ENCODE measurements at places on chromosomes 16 and 17.

DNA sequence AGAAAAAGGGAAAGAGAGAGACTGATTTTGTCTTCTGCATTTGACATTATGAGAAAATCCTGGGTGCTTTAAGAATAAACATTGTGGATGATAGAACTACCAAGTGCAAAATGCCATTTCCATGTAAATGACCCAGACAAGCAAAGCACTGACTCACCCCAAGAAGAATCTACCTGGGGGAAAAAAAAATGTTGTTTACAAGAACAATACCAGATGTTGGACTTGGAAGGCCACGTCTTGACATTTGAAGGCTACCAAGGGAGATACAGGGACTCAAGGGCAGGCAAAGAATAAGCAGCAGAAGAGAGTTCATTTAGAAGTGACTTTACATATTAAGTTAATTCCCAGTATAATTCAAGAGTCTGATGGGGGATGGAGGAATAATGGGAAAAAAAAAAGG, 125.3 kb downstream of the TMEM114 start:
- no peak for DNase-seq

DNA sequence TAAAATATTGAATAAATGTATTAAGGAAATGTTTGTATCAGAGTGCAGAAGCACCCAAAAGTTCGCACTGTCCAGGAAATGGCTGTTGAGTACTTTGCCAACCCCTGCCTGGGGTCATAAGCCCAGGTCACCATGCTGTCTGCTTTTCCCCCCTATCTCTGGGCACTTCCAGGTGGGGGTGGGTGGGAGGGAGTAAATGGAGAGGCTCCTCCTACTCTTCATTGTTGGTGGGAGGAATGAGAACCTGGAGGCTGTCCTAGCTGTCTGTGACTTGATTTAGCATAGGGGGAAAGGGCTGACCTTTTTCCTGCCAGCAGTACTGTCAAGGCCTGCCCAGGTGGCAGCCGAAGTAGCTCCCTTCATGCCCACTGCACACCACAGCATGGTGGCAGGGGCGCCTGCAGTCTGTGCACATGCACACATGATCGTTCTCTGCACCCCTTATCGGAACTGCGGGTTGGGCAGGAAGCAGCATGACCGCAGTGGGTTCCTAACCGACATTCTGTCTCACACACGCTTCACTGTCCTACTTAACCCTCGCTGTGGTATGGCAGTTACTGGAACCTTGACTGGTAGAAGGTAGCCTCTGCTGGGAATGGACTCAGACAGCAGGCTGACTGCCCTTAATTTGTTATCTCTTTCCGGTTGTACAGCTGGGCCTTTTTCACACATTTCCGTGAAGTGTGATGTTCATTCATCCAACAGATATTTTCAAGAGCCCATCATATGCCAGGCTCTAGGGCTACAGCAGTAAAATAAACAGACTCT, 41.5 kb downstream of the LDHD start:
- DNase-seq = peak; percentile 85

GRCh38 chr17:81002409-81003361, 11.0 kb downstream of the CHMP6 start:
- no peak for DNase-seq

GRCh38 chr17:35588196-35588920, 1.2 kb downstream of the AP2B1 start:
- no peak for DNase-seq

DNA sequence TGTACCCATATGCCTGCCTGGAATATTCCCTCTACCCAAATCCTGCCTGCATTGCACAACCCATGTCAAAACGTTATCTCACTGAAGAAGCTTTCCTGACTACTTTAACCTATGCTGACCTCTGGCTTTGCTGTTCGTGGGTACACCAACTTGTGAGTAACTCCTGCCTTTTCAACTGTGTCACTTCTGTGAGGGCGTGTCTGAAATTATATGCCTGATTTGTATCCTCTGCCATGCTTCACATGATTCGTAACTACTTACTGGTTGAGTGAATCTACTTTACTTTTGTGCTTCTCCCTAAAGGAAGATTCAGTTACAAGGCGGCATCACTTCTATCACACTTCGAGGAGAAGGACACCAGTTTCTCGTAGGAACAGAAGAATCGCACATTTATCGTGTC, 33.3 kb upstream of the USP43 start:
- no peak for DNase-seq

DNA sequence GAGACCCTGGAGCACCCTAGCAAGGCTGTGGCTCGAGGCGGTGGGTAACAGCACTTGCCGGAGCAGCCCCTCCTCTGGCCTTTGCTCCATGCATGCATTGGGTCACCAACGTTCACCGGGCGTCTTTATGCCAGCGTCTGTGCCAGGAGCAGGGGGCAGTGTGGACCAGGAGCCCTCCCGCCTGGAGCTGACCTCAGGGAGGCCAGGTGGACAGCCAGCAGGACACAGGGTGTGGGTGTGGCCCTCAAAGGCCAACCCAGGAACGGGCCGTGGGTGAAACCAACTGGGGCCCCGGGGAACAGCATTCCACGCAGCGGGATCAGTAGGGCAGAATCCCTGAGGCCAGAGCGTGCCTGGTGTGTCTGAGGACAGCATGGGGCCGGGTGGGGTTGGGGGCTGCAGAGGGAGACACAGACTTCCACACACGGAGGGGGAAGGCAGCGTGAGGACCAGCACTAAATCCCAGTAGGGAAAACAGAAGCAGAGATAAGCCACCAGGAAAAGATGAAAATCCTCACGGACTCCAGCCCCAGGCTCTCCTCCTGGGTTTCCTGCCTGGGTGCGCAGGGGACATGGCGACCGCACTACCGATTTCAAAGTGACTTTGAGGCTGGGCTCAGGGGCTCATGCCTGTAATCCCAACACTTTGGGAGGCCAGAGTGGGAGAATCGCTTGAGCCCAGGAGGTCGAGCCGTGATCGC, 2.9 kb upstream of the CD7 start:
- DNase-seq = no peak

DNA sequence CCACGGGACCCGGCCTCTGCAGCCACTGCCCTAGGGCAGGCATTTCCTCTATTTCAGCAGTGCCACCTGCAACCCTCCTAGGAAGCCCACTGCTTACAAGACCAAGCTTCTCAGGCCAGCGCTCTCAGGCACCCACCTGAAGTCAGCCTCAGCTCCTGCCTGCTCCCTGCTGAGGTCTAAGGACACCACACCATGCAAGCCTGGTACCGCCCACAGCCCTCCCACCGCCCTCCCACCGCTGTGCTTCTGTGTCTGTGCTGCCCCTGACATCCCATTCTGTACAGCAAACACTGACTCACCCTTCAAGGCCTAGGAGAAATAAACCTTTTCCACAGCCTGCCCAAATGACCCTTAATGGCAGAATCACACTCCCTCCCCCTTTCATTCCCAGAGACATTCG, 6.3 kb downstream of the CLUH start:
- no peak for DNase-seq

DNA sequence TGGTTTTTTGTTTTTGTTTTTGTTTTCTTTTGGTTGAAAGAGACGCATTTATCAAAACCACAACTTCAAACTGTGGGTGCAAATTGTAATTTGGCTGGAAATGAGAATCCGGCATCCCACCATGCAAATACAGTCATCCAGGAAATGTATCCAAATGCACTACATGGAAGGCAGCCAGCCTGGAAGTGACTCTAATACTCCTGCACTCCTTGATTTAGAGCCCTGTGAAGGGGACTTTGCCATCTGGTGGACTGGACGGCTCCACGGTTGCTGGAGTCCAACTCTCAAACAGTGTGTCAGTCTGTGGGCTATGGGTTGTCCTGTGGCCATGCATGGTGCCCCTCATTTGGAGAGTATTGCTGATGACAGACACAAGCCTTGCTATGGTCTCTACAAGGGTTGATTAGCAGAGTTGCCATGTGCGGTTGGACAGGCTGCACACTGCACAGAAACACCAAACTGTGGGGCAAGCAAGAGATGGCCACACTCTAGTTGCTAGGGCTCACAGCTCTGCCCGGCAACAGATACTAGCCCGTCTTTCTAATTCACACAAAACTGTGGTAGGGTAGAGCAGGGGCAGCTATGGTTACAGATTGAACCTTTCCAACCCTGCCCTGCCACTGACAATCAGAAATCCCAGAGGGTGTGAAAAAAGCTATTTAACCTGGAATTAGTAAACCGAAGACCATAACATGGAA, 62.4 kb downstream of the VAT1L start:
- DNase-seq = no peak

DNA sequence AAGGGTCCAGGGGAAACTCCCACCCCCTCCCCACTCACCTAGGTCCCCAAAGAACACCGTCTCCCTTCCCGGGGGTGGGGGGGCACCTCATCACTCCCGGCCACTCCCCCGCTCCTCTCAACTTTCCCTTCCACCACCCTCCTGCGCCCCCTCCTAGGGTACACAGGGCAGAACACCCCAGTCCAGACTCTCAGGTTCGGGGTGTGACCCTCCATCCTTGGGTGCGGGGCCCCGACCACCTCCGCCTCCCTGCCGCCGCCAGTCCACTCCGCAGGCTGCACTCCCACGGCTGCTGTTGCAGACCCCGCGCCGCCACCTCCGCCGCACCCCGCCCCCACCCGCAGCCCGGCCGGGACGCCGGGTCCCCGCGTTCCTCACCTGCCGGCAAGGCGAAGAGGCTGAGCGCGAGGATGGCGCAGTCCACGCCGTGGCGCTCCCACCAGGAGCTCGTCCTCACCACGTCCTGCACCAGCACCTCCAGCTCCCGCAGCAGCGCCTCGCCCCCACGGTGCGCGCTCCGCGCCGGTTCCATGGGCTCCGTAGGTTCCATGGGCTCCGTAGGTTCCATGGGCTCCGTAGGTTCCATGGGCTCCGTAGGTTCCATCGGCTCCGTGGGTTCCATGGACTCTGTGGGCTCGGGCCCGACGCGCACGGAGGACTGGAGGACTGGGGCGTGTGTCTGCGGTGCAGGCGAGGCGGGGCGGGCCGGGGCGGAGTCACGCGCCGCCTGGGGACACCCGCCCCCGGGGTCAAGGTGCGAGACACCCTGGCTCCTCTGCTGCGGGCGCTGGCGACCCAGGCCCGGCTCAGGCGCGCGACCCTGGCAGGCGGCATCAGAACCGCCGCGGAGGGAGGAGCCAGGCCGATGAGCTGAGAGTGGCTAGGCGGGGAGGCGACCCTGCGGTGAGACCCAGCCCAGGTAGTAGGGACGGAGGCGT, at the start of gene FADS6:
FADS6 (minus strand) TSS at position 660 of the 938 bp plus-strand sequence; CDS start at position 622, 38 bp downstream.
- no peak for DNase-seq

DNA sequence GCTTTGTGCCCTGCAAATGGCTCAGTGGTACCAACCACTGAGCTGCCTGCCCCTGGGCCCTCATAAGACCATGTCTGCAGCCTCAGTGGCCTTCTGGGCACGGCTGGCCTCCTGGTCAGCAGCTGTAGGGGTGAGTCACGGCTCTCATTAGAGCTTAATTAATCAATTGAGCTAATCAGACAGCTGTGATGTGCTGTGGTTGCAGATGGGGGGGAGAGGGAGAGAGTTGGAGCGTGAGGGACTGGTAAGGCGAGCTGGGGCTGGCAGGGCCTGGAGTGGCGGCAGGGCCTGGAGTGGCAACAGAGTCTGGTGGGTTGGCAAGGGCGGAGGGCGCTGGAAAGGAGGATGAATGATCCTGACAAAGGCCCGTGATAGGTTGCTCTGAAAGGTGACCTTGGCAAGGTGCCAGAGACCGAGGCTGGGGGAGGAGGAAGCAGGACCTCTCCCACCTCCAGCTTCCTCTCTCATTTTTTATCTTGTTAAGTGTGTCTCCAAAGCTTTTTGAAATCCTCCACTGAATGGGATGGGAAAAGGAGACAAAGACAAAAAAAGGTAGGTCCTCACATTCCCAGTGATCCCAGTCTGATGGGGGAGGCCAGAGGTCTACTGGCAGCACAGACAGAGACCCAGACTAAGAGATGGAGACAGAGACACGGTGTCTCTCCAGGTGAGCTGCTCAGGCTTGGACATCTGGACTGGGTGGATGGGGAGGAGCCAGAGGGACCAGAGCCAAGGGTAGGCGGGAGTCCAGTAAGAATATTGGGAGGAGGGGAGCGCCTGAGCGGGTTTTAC, 41.6 kb downstream of the DCAKD start:
- DNase-seq = no peak

DNA sequence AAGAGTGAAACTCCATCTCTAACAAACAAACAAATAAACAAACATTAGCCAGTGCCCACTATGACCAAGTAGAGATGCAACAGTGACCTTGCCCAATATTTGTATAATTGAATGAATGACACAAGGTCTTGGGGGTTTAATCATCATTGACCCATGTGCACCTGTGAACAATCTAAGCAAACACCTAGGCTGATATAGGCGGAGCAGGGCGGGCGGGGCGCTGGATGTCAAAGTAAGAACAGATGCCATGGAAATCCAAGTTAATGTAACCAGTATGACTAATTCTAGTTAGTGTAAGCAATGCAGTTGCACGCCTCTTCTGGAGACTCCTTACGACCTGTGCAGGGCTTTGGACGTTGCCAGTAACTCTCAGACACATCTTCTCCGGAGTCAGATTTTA, 17.6 kb downstream of the RCVRN start:
- DNase-seq = no peak

DNA sequence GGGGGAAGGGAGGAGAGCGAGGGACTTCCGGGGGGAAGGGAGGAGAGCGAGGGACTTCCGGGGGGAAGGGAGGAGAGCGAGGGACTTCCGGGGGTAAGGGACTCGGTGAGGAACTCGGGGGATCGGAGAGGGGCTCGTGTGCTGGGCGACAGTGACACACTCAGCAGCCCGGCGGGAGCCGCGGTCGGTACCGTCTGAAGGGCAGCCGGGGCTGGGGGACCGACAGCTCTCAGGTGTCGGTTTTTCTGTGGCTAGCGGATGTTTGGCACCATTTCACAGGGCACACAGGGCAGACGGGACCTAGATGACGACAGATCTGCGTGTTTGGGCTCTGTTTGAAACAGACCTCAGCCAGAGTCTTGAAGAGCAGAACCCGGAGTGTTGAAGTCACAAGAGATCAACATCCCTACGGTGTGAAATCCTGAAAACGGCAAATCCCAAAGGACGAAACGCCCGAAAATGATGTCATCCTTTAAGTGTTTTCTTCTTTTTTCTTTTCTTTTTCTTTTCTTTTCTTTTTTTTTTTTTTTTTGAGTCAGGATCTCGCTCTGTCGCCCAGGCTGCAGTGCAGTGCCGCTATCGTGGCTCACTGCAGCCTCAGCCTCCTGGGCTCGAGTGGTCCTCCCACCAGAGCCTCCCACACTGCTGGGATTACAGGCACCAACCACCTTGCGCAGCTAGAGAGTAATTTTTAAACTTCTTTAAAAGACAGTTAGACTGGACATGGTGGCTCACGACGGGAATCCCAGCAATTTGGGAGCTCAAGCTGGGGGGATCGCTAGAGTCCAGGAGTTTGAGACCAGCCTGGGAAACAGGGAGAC, 23.9 kb downstream of the ZNF778 start:
- peak; percentile 84 for DNase-seq

Measured in CD4-positive, alpha-beta T cell treated with Interleukin-1 beta for 1 hour (primary cell).